ENCODE measurements at places on chromosomes 5 and 9.

- no peak for DNase-seq
Observed at GRCh38 chr5:175088963-175089362, 355.0 kb downstream of the DRD1 start.

DNA sequence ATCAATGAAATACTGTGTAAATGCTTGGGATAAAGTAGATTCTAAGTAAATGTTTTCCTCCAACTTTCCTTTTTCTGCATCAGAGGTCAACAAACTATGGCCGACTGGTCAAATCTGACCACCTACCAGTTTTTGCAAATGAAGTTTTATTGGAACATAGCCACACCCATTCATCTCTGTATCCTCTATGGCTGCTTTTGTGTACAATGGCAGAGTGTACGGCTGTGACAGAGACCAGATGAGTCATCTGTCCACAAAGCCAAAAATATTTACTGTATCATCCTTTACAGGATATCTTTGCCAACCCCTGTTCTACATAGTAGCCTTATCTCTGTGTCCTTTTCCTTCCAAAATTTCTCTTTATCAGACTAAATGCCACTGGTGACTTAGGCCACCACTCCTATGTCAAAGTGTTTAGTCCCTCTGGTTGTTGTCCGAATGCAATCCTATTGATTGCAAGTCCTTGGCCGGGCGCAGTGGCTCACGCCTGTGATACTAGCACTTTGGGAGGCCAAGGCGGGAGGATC is 218.4 kb upstream of the KLF4 start:
- DNase-seq, result no peak

DNA sequence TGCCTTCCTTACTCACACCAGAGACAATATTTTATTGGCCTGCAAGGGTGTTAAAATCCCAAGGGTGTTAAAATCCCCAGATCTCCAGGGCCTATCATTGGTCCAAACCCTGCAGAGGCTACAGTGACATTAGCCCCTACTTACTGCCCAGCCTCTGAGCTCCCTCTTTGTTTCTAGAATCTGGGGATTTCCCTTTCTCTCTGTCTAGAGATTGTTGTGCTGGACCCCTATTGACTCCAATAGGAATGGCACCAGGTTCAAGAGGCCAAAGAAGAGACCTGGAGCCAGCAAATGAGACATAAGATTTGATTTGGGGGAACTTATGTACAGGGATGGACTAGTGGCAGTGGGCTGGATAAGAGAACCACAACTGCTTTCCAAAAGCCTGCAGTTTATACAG is 53.3 kb upstream of the ZBED3 start:
- no peak for DNase-seq

DNA sequence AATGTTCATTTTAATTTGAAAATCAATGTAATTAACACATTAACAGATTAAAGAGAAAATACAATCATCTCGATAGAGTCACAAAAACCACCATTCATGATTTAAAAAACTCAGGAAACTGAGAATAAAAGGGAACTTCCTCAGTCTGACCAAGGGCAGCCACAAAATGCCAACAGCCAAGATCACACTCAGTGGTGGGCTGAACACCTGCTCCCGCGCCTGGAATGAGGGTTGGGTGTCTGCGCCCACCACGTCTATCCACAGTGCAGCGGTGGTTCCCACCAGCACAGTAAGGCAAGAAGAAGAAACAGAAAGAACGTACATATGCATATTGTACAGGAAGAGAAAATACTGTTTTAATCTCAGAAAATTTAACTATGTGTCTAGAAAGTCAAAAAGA is 11.7 kb upstream of the NSMF start:
- no peak for DNase-seq

DNA sequence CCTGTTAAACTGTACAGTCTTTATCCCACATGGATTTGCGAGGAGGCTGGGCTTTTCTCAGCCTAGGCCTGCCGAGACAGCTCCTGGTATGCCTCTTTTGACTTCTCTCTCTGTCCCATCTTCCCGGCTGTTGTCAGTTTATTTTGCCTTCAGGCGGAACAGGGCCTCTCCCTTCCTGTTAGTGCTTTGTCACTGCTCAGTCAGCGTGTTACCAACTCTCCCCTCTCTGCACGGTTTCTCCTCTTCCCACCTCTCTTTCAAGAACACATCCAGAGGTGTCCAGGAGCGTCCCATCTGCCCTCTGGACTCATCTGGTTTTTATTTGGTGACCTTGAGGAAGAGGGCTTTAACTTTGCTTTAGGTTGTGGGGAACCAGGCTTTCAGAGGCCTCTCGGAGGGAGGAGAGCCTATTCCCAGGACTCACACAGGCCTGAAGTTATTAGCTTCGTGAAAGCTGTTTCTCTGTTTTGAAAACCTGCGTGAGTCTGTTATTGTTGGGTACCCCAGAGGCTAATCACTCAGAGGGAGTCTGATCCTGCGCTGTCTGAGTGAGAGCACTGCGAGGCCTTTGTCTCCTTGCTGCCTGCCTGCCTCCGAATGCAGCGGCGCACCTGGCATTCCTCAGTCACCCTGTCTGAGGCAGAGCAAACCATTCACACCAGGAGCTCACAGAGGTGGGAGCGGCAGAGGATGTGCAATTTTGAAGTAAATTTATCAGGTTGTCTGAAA is 234.4 kb upstream of the MPDZ start:
- DNase-seq, result no peak

DNA sequence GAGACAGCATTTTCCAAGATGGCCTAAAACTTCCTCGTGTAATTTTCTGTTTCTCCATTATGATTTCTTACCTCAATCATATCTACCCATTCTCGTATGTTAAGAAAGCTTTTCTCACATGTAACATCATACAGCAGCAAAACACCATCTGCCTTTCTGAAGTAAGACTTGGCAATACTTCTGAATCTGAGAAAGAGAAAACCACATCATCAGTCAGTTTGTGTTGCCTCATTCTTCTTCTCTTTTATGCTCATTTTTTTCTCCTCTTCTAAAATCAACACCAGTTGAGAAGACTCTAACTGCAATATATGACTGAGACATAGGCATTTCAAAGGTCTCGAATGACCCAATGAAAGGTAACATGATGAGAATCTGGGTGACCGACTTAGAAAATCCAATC is 66.0 kb downstream of the RASEF start:
- DNase-seq, result no peak

DNA sequence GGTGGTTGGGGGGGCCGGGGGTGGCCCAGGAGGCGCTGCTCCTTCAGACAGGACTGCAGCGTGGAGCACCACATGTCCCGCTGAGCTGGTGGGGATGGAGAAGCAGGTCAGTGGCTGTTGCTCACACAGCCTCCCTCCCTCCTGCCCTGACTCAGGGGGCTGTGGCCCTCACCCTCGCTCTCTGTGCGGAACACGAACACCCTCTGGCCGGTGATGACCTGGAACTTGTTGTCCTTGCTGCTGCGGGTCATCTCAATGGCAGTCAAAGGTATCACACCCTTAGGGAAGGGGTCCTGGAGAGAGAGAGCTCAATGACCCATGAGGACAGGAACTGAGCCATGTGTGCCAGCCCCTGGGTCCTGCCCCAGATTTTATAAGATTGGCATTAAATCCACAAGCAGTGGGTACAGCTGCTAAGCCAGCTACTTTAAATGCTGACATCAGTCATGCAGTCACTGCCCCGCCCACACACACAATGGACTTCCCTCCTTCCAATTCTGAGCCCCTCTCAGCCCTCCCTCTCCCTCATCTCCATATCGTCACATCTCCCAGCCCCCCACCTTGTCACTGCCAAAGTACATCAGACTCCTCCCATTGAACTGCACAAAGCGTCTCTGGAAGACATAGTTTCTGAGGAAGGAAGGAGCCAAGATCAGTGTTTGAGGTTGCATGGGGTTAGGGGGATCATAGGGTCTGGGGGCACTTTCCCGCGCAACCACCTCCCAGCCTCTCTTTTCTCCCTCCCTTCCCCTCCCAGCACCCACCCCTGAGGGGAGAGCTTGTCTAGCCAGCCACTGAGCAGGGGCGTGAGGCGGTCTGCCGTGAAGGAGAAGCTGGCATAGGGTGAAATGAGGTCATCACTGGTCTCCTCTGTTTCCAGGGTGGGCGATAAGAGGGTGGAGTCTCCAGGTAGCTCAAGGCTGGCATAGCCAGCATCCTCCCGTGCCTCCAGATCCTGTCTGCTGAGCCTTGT is 8.9 kb downstream of the ARAP3 start:
- no peak for DNase-seq

GRCh38 chr5:133387091-133387490 is 225.2 kb downstream of the FSTL4 start:
- DNase-seq, result no peak

- DNase-seq, result no peak
Observed at GRCh38 chr5:122756264-122756911, 18.5 kb upstream of the SNX2 start.

DNA sequence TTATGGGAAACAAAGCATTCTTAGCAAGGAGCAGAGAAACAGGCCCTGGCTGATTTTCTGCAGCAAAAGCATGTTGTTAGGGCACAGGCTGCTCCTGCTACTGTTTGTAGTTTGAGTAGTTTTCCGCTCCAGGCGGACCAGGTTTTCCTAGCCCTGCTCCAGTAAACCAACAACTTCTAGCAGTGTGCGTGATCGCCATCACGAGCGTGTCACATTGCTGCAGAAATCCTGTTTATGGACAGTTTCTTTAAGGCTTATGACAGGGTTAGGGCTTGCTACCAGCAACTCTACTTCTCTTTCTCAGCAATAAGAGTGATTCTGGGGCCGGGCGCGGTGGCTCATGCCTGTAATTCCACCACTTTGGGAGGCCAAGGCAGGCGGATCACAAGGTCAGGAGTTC is 803.9 kb upstream of the CDH10 start:
- DNase-seq, result no peak

DNA sequence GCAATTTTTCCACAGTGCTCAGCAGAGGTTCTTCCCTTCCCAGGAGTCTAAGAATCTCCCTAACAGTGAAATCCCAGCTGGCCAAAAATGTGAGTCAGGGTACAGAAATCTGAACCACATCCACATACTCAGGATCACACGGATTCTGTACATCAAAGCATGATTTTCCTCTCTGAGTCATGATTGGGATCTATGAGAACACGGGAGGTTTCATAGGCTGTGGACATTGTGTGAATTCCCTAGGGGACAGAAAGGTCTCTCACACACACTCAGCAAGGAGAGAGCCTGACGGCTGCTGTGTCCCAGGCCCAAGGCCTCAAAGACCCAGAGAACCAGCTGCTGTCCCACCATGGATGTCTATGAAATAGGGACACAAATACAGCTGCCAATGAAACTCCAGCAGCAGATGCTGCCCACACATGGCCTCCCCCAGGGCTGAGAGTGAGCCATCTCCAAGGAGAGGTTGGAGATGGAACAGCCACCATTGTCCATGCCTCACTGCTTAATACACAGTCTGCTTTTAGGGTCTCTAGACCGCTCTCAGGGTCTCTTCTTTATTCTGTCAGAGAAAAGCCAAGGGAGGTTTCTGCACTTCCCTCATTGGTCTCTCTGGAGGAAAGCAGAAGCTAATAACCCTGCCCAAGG is 102.7 kb downstream of the ADAMTS12 start:
- no peak for DNase-seq

DNA sequence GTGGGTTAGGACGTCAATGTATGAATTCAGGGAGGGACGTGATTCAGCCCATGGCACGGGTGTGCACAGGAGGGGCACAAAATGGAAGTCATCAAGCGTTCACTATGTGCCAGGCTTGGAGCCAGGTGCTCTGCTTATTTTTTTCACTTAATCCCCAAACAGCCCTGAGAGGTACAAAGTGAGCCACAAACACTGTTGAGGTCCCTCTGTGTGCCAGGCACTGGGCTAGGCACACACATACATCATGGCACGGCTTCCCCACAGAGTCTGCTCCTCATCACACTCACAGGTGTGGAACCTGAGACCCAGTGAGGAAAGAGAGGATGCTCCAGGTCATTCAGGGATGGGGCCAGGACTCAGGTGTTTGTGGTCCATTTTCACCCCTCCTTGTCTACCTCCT is 68.1 kb downstream of the GALNT12 start:
- DNase-seq, result no peak

GRCh38 chr5:168076561-168076991 is 214.9 kb upstream of the WWC1 start:
- DNase-seq, result no peak

DNA sequence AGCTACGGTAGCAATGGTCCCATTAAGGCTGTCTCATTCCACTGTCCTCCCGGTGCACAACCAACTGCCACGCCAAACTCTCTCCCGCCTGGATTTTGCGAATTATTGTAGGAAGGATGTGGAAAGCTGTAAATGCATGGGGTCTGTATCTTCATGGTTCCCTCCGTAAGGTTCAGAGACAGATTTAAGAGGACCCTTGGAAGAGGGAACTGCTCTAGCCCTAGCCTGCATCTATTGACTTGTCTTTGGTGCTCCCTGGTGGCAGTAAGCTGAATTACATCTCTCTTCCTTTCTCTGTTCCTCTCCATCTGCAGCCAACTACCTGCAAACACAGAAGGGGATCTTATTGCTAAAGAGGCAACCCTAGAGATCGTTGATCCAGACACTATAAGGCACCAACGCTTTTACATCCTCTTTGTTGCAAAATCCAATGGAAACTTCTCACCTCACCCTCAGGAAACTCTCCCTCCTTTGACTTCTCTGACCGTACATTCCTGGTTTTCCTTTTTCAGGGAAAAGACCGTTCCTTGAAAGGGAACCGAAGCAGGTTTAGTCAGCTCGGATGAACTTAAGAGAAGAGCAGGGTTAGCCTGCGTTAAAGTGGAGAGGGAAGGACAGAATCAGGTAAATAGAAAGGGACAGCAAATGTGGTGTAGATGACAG is 11.9 kb downstream of the CAPSL start:
- DNase-seq, result peak; percentile 26

DNA sequence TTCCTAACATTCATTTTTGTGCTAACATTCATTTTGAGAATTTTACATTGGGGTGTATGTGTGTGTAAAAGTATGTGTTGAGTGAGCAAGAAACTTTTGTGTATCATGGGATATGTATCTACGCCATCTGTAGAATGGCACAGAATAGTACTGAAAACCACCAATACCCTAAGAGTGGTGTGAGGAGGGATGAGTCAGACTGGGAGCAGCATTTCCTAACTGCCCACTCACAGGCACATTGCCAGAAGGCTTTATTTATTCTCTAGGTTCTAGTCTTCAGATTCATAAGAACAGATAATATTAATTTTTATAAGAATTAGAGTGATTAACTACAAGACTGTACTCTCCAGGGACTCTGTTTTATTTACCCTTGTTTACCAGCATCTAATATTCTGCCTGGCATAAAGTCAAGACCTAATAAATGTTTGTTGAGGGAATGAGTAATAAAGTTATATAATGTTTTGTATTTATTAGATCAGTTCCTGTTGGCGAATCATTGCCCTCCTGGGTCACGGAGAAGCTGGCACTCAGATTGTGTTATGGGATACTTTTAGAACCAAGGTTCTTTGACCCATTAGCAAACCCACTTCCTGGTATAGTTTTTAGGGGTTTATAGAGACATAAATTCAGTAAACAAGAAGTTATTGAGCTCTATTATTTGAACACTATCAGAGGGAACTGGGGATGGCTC is 159.1 kb upstream of the PPP2R2B start:
- DNase-seq, result no peak

DNA sequence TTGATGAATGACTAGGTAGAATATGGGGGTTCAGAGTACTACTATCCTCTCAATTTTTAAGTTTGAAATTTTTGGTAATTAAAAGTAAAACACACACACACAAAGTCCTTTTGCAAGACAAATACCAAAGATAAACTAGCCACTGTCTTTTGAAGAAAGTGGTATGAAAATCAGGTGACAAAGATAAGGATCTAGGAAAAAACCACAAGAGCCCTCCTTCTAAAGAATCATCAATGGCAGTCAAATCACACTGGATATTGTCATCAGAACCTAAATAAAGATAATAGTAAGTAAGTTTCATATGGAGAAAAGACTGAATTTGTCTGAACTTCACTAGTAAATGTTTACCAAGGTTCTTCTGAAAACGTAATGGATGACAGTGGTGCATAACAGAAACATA is 30.5 kb upstream of the HK3 start:
- no peak for DNase-seq

GRCh38 chr9:130303613-130304055 is 38.1 kb downstream of the HMCN2 start:
- DNase-seq, result no peak
